ENCODE measurements at places on chromosomes 5 and 9. TPM values are rescaled to one million over a fixed set of nuclear protein-coding genes. Genes with fewer than 3 reads are reported as not detected.

OR13J1 gene
- total RNA-seq: not detected

LARP1 gene
- 251 TPM for total RNA-seq

KIF4B gene
- total RNA-seq: 0.63 TPM

SEMA6A gene
- total RNA-seq: 76.6 TPM

FOXD4L3 gene
- not detected for total RNA-seq

KCNMB1 gene
- 0.59 TPM for total RNA-seq

CCDC180 gene
- 31.9 TPM for total RNA-seq

PHF24 gene
- 87.5 TPM for total RNA-seq

AKNA gene
- total RNA-seq: 21.7 TPM

LEAP2 gene
- 4.0 TPM for total RNA-seq

GRXCR2 gene
- not detected for total RNA-seq

ZFP37 gene
- 7.7 TPM for total RNA-seq

ZFP2 gene
- total RNA-seq: 6.0 TPM

GRIA1 gene
- 98.3 TPM for total RNA-seq

GLRA1 gene
- 3.4 TPM for total RNA-seq

FAM200C gene
- total RNA-seq: 12.2 TPM

PCDHGA4 gene
- 7.6 TPM for total RNA-seq

SLC25A2 gene
- not detected for total RNA-seq

BARHL1 gene
- not detected for total RNA-seq

FAM221B gene
- total RNA-seq: not detected

C5orf58 gene
- total RNA-seq: not detected

All from dorsolateral prefrontal cortex (tissue), 122 donors.